AG04450 (cell line): ENCODE measurements at places on chromosomes 3 and 15.

- DNase-seq: no peak
Observed at GRCh38 chr15:100439514-100439913, 89.2 kb downstream of the CERS3 start.

- DNase-seq: no peak
Observed at GRCh38 chr15:96088650-96089049, 241.8 kb upstream of the NR2F2 start.

GRCh38 chr3:16186086-16186485 lies 11.6 kb downstream of the GALNT15 start:
- DNase-seq: no peak

DNA sequence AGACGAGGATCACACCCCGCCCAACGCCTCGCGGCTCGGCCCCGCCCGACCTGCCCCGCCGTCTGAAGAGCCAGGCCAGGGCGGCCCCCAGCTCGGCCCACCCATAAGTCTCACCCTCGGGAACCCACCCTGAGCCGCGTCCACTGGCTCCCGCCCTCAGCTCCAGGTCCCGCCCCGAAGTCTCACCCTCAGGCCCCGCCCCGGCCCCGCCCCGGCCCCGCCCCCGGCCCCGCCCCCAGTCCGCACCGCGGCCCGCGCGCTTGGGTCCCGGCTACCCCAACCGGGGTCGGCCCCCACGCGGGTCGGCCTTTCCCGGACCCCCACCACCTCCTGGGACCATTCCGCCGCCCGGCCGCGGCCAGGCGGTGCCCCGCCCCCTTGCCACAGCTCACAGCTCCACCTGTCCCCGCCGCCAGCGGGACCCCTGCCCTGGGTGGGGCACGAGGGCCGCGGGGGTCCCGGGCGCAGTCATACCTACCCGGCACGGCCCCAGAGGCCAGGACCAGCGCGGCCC lies 489 bp downstream of the CSPG5 start:
- no peak for DNase-seq

DNA sequence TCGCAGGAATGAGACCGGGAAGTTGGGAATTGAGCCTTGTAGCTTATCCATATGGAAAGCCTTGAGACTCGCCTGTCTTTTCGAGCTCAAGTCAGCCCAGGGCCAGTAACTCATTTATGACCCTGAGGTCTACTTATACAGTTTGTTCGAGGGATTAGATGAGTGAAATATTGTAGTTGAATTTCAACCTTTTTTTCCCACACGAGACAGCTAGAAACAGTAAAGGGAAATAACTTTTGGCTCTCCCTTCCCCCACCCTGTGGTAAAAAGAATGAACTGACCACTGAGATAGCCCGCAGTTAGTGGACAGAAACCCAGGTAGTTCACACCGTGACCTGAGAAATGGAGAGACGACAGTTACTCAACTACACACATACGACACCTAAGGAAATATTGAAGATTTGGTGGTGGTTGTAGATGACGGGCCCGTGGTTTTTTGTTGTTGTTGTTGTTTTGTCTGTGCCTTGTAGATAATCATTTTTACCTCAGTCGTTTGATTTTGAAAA lies 841 bp downstream of the EIF3J start:
- DNase-seq: no peak

DNA sequence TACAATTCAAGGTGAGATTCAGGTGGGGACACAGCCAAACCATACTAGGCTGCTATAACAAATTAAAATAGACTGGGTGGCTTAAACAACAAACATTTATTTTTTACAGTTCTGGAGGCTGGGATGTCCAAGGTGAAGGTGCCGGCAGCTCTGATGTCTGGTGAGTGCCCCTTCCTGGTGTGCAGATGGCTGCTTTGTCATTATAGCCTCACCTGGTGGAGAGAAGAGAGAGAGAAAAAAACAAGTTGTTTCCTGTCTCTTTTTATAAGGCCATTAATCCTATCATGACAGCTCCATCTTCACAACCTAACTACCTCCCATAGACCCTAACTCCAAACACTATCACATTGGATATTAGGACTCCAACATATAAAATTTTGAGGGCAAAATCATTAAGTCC lies 279.7 kb downstream of the ZIC1 start:
- DNase-seq: no peak

DNA sequence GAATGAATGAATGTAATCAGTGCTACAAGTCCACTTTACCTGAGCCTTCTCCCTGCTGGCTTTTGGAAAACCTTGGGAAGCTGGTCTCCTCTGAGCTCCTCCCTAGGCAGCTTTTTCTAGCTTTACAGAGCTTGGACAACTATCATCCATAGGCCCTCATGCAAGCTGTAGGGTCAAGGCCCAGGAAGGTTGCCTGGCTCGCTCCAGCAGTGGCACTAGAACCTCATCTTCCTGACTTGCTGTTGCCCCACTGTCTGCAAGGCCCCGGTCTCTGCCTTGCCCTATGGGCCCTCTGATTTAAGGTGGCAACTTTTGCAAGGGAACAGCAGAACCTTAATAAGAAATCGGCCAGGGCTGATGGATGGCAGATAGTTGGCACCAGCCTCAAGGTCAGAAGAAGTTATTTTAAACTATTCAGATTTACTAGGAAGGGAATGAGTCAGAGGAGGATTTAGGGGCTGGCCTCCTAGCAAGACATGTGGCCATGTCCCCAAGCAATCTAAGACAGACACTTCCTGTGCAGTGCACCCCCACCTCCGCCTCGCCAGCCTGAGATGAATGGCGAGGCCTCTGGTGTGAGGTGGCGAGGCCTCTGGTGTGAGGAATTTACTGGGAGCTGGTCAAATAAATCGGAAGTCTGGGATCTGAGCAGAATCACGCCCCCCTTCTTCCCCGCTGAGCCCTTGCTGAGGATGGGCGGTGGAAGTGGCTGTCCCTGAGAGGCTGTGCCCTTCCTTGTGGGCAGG lies 180.8 kb downstream of the MEGF11 start:
- DNase-seq: no peak

DNA sequence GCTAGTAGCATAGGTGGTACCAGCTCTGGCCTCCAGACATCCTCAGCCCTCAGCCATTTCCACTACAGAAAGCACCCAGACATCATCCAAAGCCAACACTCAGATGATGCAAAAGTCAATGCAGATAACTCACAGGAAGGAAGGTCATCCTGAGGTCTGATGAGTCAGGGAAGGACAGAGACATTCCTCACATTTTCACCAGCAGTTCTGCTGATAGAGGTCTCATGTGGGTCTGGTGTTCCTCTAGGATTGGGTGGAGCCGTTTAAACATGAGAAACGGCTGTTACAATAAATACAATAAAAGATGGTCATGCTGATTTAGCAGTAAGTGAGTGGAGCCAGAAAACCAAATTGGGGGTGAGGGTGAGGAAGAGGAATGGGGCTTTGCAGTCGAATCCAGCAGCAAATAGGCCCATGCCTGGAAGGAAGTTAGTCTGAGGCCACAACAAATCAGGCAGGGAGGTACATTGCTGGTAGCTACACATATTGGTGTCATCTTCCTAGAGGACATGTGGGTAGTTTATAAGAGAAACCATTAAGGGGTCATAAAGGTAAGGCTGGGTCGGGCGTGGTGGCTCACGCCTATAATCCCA lies 33.3 kb upstream of the FLNB start:
- peak; percentile 87 for DNase-seq

DNA sequence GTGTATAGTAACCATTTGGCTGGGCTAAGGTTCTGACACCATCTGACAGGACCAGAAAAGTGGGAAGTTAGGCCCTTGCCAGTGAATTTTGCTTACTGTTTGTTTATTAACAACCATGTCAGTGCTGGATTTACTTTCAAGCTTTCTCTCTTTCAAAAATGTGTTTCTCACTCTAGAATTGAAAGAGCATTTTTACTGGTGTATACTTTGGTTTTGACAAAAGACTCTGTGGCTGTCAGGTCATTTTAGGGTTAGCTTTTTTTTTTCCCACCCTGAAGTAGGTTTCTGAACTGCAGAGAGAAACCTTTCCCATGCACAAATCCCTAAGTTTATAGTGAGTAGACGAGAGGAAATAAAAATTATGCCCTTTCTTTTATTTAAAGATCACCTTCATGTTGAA lies 230.0 kb upstream of the TBC1D5 start:
- DNase-seq: no peak

DNA sequence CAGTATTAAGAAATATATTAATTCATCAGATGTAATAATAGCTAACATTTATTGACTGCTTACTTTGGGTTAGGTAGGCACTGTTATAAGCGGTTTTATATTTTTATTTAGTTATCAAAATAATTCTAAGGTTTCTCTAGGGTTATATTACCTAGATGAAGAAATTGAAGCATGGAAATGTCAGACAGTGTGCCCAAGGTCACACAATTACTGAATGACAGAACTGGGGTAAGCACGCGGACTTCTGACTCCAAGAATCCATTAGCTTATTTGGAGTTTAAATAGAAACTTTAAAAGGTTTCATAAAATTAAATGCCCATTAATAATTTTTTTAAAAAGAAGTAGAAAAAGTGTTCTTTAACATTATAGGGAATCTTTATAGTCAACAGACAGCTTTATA lies 74.3 kb downstream of the CALML4 start:
- DNase-seq: no peak
